ENCODE measurements at places on chromosomes 1 and 21.

GRCh38 chr1:236502972-236503639 is 20.7 kb upstream of the LGALS8 start:
- DNase-seq, result peak; percentile 78

- peak; percentile 75 for DNase-seq
Observed at GRCh38 chr1:172938681-172939080, 112.1 kb downstream of the TNFSF18 start.

- DNase-seq, result peak; percentile 98
Observed at GRCh38 chr1:147539122-147539575, 2.2 kb upstream of the BCL9 start.

- DNase-seq, result no peak
Observed at GRCh38 chr1:93257889-93258288, 77.4 kb downstream of the CCDC18 start.

DNA sequence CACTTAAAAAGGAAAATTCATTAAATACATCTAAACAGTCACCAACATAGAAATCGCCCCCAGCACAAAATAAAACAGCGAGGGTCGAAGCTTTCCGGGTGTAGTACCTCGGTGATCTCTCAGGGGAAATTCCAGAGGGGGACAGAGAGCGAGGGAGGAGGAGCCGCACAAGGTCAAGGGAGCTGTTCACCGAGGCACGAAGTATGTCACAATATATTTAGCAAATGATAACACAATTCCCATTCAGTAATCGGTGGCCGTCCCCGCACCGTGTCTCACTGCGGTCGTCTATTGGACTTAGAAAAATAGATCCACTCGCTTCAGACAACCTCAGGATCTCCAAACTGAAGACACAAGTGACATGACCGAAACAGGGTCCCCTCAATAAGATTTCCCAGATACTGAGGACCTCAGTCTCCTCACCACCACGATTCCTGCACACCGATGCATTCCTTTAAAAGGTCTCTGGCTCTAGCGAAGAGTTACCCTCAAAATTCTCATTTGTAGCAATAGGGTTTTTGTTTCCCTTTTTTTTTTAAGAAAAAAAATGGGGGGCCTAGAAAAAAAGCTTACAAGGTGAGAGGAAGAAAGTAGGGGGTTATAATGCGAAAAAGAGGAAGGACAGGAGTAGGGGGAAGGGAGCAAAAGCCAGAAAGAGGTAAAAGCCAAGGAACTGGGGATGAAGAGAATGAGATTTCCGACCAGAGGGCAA is 1.1 kb downstream of the LPGAT1 start:
- DNase-seq, result no peak

GRCh38 chr21:31050577-31051157 is 12.4 kb upstream of the KRTAP19-8 start:
- no peak for DNase-seq

Measured in IMR-90 (cell line).